ENCODE measurements at places on chromosomes 2 and 18.

DNA sequence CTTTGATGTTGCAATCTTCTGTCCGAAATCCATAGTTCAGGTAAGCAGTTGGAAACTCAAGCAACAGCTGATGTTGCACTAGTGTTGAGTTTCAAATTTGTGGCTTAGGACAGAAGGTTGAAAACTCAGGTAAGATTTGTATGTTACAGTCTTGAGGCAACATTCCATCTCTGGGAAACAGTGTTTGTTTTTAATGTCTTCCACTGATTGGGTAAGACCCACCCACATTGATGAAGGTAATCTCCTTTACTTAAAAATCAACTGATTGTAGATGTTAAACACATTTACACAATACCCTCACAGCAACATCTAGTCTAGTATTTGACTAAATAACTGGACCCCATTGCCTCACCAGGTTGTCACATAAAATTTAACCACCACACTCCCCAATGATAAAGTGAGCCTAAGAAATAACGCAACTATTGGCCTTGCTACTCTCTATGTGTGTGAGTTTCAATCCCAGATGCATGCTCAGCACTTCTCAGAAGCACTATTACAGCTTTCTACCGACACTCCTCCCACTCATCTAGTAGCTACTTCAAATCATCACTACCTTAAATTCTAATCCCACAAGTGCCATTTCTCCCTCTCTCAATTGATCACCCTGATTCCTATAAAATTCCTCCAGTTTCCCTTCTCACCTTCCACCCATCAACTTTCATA is 164.0 kb downstream of the MBD2 start:
- DNase-seq = no peak

- no peak for DNase-seq
Observed at GRCh38 chr2:68363721-68364120, 1.4 kb upstream of the PLEK start.

- DNase-seq = no peak
Observed at GRCh38 chr2:187612857-187613256, 58.6 kb upstream of the TFPI start.

DNA sequence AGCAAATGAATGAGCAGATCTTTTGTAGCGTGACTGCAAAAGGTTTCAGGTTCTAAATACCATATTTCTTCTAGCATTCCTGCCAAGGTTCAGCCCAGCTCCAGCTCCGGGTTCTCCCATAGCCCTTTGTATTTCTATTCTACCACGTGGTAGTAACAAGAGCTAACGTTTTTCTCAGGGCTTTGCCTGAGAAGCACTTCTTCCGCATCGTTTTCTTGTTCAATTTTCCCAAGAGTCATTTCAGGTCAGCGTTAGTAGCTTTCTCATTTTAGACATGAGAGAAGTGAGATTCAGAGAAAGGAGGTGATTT is 120.1 kb upstream of the MYCN start:
- DNase-seq = no peak

GRCh38 chr2:173462892-173463840 is 108.5 kb downstream of the CDCA7 start:
- no peak for DNase-seq

GRCh38 chr2:217065695-217066405 is 206.0 kb upstream of the TNP1 start:
- no peak for DNase-seq

Measured in CD4-positive, alpha-beta T cell treated with Interleukin-17A for 1 hour (primary cell).